ENCODE measurements at places on chromosomes 1 and 21. TPM values are rescaled to one million over a fixed set of nuclear protein-coding genes. Genes with fewer than 3 reads are reported as not detected.

DNA sequence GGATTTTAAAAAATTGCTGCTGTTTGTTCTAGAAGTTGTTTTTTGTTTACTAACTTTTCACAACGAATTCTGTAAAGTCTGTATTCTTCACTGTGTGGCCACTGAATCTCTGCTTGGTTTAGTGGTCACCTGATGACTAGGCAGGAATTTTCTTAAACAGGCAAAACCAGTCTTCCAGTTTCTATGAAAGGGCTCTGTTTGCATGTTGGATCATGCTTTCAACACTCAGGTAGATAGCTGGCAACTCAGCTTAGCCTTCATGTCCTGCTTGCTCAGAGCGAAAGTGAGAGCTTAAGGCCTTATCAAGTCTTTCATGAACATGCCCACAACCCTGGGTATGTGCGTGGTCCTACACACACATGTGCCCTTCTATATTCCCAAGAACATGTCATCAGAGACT lies 52.4 kb upstream of the CCDC190 start:
- DNase-seq = no peak

Gene SYTL1
- total RNA-seq = 39.5 TPM

Gene CLEC20A
- total RNA-seq = not detected

GRCh38 chr1:159612211-159612885 lies 24.7 kb downstream of the APCS start:
- no peak for DNase-seq

DNA sequence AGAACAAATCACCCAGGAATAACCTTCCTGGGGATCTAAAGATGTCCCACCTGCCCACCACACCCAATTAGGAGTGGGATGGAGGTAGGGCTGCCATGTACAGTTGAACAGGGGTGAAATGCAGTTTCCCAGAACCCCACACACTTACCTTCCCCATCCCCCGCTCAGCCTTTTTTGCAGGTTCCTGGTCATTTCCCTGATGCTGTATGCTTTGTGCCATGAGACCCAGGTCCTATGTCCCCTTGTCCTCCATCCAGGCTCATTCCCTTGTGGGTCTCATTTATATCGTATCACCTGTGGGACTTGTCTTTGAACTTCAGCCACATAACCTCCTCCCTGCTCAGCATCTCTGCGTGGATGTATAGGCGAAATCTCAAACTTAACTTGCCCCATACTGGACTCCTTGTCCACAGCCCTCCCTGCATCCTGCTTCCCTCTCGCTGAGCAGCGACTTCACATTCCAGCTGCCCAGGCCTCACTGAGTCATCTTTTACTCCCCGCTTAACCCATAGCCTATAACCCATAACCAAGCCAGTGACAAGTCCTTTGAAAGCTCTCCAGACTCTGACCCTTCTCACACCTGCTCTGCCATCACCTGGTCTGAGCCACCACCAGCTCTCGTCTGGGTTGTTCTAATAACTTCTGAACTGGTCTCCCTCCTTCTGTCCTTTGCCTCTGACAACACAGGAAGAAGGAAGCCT lies 4.7 kb downstream of the LDLRAD2 start:
- no peak for DNase-seq

- DNase-seq = no peak
These were observed 20.6 kb upstream of the PROK1 start for GRCh38 chr1:110430366-110430765.
